ENCODE measurements at places on chromosomes 1 and 21. TPM values are rescaled to one million over a fixed set of nuclear protein-coding genes. Genes with fewer than 3 reads are reported as not detected.

Gene S100A4
- total RNA-seq: 1.2 TPM

Gene F3
- total RNA-seq: 3.3 TPM

Gene SLAMF9
- total RNA-seq: not detected

Gene ASTN1
- not detected for total RNA-seq

Gene COL24A1
- 0.07 TPM for total RNA-seq

Gene CTSK
- 26.6 TPM for total RNA-seq

Gene PDC
- not detected for total RNA-seq

Gene FAM72B
- total RNA-seq: 6.4 TPM

Gene FMO1
- not detected for total RNA-seq

Gene FLG
- under 0.01 TPM for total RNA-seq

Gene OR2AK2
- not detected for total RNA-seq

Gene FMOD
- total RNA-seq: 0.27 TPM

Gene PRKACB
- total RNA-seq: 160 TPM

Gene CFAP107
- total RNA-seq: not detected

Gene NUF2
- 56.4 TPM for total RNA-seq

Gene PRKAA2
- 11.2 TPM for total RNA-seq

Gene JAK1
- total RNA-seq: 317 TPM

Gene ERICH3
- total RNA-seq: not detected

Gene RIPPLY3
- not detected for total RNA-seq

Gene IPO13
- total RNA-seq: 15.4 TPM

Gene PLA2G2F
- total RNA-seq: not detected

Gene PCAT6
- total RNA-seq: not detected

Gene MXRA8
- total RNA-seq: 1.2 TPM

Gene MYCL
- 3.0 TPM for total RNA-seq

Gene NBPF10
- 0.86 TPM for total RNA-seq

Gene EFNA3
- total RNA-seq: 1.9 TPM

Gene SPATC1L
- 6.7 TPM for total RNA-seq

Gene LAMC2
- total RNA-seq: 0.53 TPM

Gene CAMK2N1
- 17.8 TPM for total RNA-seq

Gene OR2L3
- not detected for total RNA-seq

Gene UTS2
- not detected for total RNA-seq

Gene CHIT1
- total RNA-seq: not detected

Gene LRRC7
- under 0.01 TPM for total RNA-seq

Gene TRABD2B
- total RNA-seq: not detected

Gene NBPF26
- 13.2 TPM for total RNA-seq

Gene RRP1
- 34.5 TPM for total RNA-seq

Gene HS2ST1
- 44.2 TPM for total RNA-seq

Gene ST6GALNAC5
- total RNA-seq: not detected

Gene CD1E
- total RNA-seq: not detected

Gene HAO2
- total RNA-seq: not detected

Gene FAM131C
- 0.13 TPM for total RNA-seq

Measured in thoracic aorta endothelial cell (primary cell).